ENCODE measurements at places on chromosomes 4 and X.

DNA sequence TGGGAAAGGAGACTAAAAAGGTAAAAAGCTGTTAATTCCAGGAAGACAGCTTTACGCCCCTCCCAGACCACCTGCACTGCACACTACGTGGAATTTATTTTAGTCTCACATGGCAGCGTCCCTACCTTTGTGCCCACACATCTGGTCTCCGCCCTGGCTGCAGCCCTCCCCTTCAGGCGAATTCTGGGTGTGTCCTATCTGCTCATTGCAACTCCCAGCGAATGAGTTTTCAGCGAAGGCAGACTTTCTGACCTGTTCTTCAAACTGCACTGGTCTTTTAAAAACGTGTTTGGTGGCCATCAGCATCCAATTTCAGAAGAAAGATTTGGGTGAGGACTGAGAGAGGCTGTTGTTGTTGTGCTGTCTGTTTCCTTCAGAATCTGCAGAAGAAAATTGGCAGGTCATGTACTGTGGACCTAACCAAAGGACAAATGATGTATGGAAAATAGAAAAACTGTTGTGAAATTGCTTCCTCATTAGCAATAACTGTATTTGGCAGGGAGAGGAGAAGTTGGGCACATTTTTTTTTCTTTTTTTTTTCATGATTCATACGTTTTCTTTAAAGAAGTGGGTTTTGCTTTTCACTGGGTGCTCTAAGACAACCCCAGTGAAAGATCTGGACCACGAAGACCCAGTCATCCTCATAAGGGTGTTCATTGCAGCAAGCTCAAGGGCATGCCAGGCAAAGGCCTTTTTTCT, 4.2 kb downstream of the TLR8 start:
- no peak for DNase-seq

- DNase-seq, result peak; percentile 1
Measured at GRCh38 chr4:87521757-87522374, 7.3 kb downstream of the SPARCL1 start.

- no peak for DNase-seq
Measured at GRCh38 chr4:22634541-22635181, 58.1 kb upstream of the GBA3 start.

DNA sequence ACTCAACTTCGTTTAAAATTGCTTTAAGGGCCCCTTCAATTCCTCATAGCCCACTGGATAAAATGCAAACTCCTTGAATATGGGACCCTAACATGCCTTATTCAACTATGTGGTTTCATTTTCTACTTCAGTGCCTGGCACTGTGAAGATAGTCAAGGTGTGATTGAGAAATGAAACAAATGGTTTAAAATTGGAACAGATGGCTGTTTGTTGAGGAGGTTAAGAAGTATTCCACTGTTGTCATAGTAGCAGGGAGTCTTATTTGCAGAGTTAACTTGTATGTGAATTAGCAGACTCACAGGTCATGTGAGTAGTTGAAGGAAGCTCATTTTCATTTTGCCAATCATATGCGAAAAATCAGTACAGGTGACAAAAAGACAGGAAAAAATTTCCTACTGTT, 593.3 kb downstream of the KCTD8 start:
- peak; percentile 60 for DNase-seq

- no peak for DNase-seq
Measured at GRCh38 chrX:136195247-136195646, 47.9 kb downstream of the FHL1 start.

GRCh38 chr4:58749206-58749605, 1639.0 kb upstream of the IGFBP7 start:
- DNase-seq, result no peak

DNA sequence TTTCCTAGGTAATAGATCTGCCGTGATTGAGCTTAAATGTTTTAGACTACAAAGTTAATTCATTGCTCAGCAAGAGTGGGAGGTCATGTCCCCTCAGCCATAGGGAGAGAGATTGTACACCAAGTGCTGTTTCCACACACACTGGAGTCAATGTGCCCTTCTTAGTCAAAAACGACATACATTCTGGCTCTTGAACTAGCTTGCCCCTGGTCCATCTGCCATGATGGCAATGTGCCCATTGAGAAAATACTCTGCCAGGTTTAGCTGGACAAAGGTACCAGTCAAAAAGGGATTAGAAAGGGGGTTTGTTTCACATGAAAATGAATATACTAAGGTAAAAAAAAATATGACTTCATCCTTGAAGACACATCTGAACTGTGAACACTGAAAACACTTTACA, 377.1 kb upstream of the ADGRL3 start:
- DNase-seq, result no peak

DNA sequence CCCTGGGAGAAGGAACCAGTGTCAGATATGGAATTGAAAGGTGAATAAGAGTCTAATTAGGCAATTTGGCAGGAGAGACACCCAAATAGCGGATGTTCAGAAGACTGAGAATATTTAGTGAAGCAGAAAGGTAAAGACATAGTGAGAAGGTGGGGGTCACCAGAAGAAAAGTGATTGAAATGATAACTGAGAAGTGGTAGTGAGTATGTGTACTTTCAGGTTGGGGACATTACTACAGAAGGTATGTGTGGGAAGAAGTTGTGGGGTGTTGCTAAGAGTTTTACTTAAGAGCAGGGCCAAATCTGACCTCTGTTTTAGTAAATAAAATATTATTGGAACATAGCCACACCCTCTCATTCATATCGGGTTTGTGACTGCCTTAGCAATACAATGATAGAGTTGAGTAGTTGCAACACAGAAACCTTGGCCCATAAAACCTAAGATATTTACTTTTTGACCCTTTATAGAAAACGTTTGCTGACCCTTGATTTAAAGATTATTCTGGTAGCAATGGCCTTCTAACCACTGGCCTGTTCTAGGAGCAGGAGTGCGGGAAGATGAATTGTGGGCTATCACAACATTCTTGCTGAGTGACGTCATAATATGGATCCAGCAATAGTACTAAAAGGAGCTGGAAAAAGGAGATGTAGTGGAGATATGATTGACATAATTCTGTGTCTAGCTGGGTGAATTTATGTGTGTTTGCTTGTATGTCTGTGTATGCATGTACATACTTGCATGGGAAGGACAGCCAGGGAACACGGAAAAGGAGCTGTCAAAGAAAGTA, 115.3 kb downstream of the HS3ST1 start:
- no peak for DNase-seq
